NCI-H748 treated with DMSO at 0.1 percent for 48 hours (cell line): ENCODE measurements at places on chromosomes 7 and 10.

DNA sequence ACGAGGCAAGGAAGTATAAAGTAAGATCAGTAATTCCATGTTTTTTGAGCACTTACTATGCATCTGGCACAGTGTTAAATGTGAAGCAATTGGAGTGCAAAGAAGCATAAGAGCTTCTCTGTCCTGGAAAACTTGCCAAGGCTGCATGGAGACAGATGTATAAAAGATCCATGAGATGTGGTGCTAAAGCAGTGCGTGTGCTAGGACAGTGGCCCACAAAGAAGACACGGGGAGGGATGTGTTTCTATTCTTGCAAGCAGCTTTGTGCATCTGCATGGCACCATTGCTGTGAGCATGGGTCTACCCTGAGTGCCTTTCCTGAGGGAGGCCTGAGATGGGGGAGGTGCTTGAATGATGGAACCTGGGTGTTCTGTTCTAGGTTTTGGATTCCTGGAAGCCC, 5.1 kb upstream of the CDHR3 start:
- no peak for DNase-seq

DNA sequence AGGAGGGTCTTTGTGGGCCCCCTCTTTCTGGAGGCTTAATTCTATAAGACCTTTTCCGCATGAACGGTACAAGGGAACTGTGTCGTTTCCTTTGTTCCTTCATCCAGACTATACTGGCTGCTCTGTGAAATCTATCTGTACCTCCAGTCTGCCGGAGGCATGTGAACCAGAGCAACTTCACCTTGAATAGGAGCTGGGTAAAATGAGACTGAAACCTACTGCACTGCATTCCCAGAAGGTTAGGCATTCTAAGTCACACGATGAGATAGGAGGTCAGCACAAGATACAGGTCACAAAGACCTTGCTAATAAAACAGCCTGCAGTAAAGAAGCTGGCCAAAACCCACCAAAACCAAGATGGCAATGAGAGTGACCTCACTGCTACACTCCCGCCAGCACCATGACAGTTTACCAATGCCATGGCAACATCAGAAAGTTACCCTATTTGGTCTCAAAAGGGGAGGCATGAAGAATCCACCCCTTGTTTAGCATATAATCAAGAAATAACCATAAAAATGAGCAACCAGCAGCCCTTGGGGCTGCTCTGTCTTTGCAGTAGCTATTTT, 36.8 kb upstream of the INPP5F start:
- no peak for DNase-seq

- DNase-seq: no peak
Observed at GRCh38 chr10:52977581-52977980, 205.0 kb upstream of the MBL2 start.

GRCh38 chr10:51629934-51630639, 69.3 kb downstream of the CSTF2T start:
- DNase-seq: no peak

DNA sequence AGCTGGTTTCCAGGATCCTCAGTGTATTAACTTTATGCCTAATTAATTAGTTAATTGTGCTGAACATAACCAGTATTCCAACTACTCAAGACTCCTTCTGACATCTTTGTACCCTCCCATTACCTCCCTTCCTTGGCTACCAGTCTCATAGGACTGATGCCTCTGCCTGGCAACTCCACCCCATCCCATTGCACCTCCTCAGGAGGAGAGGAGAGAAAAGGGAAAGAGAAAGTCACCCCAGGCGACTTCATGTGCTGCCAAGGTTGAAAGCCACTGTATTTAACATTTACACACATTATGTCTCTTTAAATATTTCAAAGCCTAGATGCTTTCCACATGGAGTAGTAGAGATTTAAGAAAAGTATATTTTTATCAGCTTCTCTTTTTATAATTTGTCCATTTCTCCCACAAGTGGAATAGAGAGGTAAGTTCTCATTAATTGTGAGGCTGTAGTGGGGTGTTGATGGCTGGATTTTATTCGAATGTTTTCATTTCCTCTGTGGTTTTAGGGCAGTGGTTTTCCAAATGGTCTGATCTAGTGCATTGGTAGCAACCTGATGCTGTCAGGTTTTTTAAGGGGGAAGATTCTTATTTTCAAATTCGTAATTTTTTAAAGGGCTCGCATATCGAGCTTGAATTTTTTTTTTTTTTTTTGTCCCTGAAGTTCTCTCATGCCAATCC, 148.0 kb downstream of the BICC1 start:
- no peak for DNase-seq

DNA sequence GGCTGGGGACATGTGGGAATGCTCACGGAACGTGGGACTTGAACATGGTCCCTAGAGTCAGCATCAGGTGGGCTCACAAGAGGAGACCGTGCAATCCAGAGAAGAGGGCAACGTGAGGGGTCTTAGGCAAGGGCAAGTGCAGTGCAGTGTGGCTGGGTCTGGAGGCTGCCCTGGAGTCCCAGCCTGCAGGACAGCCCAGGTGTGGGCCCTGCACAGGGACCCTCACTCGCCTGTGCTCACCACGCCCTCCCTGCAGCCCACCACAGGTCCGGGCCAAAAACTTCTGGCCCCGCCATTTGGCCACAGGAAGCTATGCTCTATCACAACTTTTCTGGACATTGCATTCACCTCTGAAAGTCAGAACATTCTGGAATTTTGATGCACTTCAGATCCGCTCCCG, 133.5 kb downstream of the PAXIP1 start:
- DNase-seq: no peak

- no peak for DNase-seq
Observed at GRCh38 chr7:137834552-137834951, 12.2 kb downstream of the DGKI start.

GRCh38 chr10:3778692-3779157, 6.3 kb downstream of the KLF6 start:
- DNase-seq: no peak

GRCh38 chr7:26071622-26072456, 80.2 kb upstream of the NFE2L3 start:
- DNase-seq: no peak

- peak; percentile 95 for DNase-seq
Observed at GRCh38 chr7:107538001-107538400, 25.7 kb downstream of the COG5 start.

DNA sequence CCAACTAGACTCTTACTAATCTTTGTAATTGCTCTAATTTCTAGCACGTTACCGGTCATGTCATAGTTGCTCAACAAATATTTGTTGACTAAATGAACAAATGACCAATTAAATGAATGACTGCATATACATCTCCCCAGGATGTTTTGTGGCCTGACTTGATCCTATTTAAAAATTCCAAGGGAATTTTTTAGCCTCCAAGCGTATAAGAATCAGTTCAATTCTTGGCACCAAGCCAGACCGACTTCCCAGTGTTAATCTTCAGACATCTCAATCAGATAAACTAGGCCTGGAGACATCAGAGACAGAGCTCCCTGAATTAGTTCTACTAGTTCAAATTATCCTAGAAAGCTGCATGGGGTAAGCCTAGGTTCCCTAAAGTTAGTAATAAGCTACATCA, 96.0 kb downstream of the GSAP start:
- DNase-seq: no peak

DNA sequence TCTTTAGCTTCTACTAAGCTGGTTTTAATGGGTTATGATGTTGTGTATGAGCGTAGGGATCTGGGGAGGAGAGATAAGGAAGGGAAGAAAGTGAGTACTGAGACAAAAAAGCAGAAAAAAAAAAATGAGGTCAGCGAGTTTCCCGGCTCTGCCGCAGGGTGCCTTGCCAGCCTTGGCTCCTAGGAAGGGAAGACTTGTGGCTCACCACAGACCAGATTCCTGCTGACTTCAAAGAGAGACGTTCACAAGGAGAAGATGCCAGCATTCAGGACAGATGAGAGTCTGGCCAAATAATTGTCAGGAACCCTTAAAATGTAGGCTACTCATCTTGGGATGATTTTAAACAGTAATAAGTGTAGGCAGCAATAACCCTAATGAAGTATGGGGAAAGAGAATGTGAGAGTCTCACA, 11.4 kb upstream of the FAS start:
- DNase-seq: no peak

- DNase-seq: no peak
Observed at GRCh38 chr10:119597405-119598186, 832 bp upstream of the TIAL1 start.

GRCh38 chr10:101485681-101486554, 102.1 kb downstream of the POLL start:
- peak; percentile 19 for DNase-seq

DNA sequence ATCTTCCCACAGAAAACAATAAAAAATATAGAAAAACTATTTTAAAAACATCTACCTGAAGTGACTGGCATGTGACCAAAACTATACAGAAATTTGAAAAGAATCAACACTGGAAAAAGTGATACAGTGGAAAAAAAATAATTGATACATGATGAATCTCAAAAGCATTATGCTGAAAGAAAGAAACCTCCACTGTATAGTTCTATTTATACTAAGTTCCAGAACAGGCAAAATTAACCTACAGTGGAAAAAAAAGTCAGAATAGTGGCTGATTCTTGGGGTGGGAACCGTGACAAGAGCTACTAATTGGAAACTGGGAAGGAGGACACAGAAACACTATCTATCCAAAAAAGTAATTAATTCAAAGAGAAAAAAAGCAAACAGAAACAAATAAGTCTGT, 14.9 kb downstream of the RTKN2 start:
- DNase-seq: no peak

DNA sequence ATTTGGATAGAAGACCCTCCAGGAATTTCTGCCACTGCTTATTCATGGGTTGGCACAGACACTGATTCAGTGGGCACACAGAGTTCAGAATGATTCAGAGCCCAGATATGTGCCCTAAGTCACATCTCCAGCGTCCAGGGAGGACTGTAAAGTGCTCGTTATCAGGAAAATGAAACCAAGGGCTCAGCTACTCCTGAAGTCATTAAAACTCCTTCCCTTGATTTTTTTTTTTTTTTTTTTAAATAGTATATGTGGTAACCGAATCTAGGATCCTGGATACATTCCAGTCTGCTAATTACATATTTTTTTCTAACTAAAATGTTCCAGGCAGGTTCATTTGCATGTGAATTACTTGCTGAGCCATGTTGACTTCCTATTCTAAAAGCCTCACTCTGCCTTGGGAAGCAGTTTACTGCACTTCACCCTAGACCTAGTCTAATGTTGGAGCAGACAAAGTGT, 34.7 kb downstream of the MET start:
- DNase-seq: no peak

DNA sequence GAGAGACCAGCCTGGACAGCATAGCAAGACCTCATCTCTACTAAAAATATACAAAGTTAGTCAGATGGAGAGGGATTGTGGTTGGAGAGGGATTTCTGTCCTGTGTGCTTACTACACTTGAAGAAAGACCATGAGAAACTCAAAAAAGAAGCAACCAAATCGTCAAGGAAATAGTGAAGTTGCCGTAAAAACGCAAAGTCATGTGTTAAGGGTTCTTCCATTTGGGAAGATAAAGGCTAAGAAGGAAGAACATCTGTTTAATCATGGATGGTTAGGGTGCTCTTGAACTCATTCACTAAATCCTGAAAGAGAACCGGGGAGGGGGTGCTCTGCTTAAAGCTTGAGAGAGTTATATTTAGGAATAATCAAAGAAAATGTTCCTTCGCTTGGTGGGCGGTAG, 59.8 kb upstream of the KDM7A start:
- DNase-seq: no peak

- DNase-seq: no peak
Observed at GRCh38 chr7:138610671-138611170, 90.4 kb downstream of the SVOPL start.

- DNase-seq: no peak
Observed at GRCh38 chr10:124092860-124093773, at the start of gene CHST15. TSS of gene CHST15 (minus strand) at chr10:124093598. CDS start at chr10:124046212, 47,386 bp downstream.

DNA sequence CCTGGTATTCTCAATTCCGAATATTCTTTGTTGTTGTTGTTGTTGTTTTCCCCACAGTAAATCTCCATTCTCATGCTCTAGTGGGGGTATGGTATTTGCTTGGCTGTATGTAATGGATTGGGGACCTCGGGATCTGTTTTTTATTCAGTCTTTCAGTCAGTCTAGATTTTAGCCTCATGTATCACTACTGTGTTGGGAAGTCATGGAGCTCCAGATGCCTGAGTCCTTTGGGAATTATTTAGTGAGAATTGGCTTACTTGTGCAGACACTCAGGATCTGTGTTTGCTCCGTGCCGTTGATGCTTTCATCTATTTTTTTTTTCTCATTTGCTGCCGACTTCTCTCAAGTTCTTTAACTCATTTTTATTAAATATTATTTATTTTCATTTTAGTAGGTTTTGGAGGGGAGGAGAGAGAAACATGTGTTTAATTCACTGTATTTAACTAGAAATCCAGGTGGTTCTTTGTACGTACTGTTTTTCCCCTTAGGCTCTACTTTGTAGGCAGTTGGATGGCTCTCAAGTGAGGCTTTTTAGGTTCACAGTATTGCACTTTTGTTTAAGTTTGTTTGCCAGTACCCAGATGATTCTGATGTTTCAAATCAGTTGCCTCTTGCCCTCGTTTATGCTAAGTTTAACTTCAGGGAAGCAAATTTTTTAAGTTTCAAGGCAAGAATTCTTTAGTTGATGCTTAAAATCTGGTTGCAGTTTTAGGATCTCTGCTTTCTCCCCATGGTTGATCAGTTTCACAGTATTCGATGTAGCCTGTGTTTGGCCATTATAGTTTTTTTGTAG, 36.9 kb downstream of the ZNRF2 start:
- no peak for DNase-seq
